ENCODE measurements at places on chromosomes 12 and 14.

DNA sequence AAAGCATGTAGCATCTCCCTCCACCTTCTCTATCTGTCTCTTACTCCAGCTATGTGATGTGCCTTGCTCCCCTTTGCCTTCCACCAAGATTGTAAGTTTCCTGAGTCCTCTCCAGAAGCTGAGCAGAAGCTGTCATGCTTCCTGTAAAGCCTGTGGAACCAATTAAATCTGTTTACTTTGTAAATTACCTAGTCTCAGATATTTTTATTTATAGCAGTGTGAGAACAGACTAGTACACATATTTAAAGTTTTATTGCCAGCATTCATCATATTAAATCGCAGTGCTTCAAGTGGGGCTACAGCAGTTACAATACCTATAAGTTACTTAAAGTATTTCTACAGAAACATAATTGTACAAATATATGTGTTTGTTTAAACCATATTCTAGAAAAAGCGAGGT, 973.1 kb downstream of the SLC16A7 start:
- DNase-seq = no peak

DNA sequence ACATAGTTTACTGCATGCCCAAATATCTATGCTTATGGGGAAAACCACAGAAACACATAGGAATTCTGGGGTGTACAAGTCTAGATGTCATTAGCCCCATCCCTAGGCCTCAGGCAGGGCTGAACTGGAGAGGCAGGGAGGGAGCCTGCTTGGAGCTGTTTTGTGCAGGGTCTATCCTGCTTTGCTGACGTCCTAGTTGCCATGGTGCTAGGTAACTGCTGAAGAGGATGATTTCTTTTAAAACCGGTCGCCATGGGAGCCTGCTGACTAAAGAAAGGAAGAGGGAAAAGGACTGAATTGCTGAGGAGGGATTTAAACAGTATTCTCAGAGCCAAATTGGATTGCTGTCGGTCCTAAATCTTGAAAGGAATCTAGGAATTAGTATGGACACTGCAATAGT, 10.7 kb downstream of the GPR19 start:
- DNase-seq = no peak

GRCh38 chr14:39614297-39614923, 182.2 kb upstream of the FBXO33 start:
- DNase-seq = no peak

GRCh38 chr12:123151457-123152454, 866 bp upstream of the PITPNM2 start:
- no peak for DNase-seq

GRCh38 chr12:129613314-129613713, 290.5 kb downstream of the TMEM132D start:
- DNase-seq = no peak

GRCh38 chr14:68784226-68784910, 8.5 kb downstream of the ZFP36L1 start:
- no peak for DNase-seq

- DNase-seq = no peak
These were observed 1.1 kb upstream of the ELK3 start for GRCh38 chr12:96192926-96193573.

DNA sequence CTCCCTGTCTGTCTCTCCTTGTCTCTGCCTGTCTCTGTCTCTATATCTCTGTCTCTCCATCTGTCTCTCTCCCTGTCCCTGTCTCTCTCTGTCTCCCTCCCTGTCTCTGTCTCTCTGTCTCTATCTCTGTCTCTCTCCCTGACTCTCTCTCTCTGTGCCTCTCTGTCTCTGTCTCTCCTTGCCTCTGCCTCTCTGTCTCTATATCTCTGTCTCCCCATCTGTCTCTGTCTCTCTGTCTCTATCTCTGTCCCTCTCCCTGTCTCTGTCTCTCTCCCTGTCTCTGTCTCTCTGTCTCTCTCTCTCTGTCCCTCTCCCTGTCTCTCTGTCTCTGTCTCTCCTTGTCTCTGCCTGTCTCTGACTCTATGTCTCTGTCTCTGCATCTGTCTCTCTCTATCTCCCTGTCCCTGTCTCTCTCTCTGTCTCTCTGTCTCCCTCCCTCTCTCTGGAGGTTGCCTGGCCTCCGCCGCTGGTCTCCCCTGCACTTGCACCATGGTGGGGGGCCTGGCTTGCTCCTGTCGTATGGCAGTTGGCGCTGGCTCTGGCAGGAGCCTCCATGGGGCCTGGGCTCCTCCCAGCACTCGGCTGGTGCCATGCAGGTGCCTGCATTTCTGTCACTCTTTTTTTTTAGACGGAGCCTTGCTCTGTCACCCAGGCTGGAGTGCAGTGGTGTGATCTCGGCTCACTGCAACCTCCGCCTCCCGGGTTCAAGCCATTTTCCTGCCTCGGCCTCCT, 28.3 kb downstream of the MMP17 start:
- DNase-seq = no peak

- DNase-seq = no peak
These were observed 25.1 kb upstream of the GPHB5 start for GRCh38 chr14:63343878-63344277.

DNA sequence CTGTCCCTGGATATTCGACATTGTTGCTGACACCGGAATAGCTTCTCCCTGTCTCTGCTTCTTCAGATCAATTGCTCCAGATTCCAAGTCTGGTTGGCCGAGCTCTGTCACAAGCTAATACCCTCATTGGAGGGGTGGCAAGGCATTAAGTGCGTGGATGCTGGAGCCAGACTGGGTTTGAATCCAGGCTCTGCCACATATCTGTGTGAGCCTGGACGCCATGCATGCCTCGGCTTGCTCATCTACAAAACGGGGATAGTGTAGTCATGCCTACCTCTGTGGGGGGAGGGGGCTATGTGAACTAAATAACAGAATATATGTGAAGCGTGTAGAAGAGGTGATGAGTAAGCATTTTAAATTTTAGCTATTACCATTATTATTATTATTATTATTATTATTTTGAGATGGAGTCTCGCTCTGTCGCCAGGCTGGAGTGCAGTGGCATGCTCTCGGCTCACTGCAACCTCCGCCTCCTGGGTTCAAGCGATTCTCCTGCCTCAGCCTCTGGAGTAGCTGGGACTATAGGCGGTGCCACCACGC, 97.3 kb downstream of the AACS start:
- DNase-seq = no peak

GRCh38 chr12:66140731-66141130, 10.2 kb upstream of the LLPH start:
- DNase-seq = no peak

- no peak for DNase-seq
These were observed 2.2 kb upstream of the YAF2 start for GRCh38 chr12:42240131-42240750.

- no peak for DNase-seq
These were observed 449.4 kb upstream of the OR4E1 start for GRCh38 chr14:22122829-22123560.

- no peak for DNase-seq
These were observed 141.2 kb upstream of the C14orf180 start for GRCh38 chr14:104438166-104438887.

- no peak for DNase-seq
These were observed 115.1 kb downstream of the SLC16A7 start for GRCh38 chr12:59710964-59711363.

DNA sequence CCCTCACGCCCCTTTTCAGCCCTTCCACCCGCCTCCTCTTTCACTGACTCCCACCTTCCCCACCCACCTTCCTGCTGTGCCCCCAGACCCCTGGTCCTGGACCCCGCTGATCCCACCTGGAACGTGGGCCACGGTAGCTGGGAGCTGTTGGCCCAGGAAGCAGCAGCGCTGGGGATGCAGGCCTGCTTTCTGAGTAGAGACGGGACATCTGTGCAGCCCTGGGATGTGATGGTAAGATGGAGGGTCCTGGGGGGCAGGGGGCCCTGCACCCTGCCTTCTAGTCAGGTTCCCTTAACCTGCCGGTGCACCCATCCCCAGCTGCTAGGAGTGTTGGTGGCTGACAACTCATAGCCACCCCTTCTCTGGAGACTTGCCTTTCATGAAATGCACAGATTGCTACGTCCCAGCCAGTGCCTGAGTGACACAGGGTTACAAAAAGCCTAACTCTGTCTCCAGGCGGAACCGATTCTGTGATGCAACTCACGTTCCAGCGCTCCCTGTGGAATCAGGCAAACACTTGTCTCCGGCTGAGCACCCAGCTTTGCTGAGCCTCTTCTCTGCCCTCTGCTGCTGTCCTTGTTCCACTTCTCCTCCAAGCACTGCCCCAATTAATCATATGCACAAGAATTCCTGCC, 15.0 kb upstream of the OAS2 start:
- no peak for DNase-seq

DNA sequence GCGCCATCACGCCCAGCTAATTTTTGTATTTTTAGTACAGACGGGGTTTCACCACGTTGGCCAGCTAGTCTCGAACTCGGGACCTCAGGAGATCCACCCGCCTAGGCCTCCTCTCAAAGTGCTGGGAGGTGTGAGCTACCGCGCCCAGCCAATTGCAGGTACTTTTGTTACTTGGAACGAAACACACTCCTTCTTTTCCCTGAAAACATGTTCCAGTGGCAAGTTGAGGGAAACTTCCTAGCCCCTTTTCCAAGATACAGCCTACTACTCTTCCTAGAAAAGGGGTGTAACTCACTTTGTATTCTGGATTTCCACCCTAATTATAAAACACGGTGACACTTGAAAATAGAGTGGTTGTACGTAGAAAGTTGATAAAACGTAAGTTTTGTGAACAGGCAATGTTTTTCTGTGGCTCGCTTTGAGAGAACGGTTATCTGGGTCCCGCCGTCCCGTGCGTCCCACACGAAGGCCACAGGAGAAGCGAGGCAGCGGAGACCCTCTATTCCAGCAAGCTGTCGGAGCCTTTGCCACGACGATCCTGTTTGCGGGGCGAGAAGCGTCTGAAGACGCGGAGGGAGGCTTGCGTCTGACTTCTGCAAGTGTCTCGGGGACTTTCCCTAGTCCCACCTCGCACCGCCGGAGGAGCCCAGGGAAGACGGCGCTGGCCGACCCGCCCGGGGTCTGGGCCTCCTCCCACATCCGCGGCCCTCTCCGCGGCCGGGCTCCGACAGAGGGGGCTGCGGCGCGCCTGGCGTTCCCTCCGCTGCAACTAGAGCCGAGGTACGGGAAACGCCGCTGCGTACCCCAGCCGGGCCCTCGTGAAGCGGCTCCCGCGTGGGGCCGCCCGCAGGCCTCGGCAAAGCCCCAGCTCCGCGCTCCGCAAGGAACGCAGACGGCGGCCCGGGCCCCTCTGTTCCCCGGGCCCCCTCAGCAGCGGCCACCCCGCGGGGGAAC, 745 bp downstream of the CDCA4 start:
- peak; percentile 60 for DNase-seq
